Renal pelvis (tissue), 12 donors: ENCODE measurements at places on chromosomes 12 and 14. TPM values are rescaled to one million over a fixed set of nuclear protein-coding genes. Genes with fewer than 3 reads are reported as not detected.

Gene ANKS1B
- polyA plus RNA-seq, result 4.2 TPM

- no peak for DNase-seq
Observed at GRCh38 chr14:102922490-102923200, at the start of gene AMN. TSS of gene AMN (plus strand) at chr14:102922663. CDS start at chr14:102922689, 26 bp downstream.

DNA sequence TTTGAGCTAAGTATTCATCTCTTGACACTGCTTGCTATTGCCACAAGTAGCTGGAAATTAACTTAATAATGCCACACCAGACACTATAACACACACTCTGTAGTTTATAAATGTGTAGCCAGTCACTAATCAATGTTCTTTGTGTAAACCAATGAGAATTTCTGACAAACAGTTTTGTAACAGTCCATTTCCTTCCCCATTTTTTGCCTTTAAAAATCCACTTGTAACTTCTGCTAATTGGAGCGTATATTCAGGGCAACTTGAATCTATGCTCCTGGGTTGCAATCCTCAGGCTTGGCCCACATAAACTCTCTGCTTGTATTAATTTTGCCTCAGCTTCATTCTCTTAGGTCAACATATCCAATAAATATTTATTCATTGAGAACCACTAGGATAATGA, 125.0 kb upstream of the DHRS4 start:
- DNase-seq, result no peak

- no peak for DNase-seq
Observed at GRCh38 chr14:77092676-77093075, 5.4 kb upstream of the CIPC start.

- DNase-seq, result no peak
Observed at GRCh38 chr12:83065562-83065961, 378.9 kb downstream of the TMTC2 start.

Gene CLECL1
- not detected for polyA plus RNA-seq

Gene OR6C76
- not detected for polyA plus RNA-seq

GRCh38 chr12:102953221-102953620, 4.3 kb upstream of the ASCL1 start:
- DNase-seq, result no peak

DNA sequence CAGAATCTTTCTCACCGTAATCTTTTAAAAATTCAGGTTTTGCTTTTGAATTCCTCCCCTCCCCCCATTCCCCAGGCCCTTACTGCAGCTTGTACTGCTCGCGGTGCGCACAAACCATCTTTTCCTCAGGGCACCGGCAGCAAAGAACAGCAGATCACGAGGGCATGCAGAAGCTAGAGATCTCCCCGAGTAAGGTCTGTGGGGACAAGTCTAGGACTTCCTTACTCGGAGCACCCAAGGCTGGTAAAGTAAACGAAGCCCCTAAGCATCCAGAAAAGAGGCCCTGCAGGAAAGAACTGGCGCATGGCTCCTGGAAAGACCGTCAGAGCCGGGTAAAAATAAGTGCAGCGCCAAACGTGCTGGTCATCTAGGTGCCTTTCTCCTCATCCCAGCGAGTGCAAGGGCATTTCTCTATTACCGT, 727 bp downstream of the LDHB start:
- peak; percentile 36 for DNase-seq

- DNase-seq, result peak; percentile 27
Observed at GRCh38 chr14:86057018-86057667, 527.2 kb downstream of the FLRT2 start.

DNA sequence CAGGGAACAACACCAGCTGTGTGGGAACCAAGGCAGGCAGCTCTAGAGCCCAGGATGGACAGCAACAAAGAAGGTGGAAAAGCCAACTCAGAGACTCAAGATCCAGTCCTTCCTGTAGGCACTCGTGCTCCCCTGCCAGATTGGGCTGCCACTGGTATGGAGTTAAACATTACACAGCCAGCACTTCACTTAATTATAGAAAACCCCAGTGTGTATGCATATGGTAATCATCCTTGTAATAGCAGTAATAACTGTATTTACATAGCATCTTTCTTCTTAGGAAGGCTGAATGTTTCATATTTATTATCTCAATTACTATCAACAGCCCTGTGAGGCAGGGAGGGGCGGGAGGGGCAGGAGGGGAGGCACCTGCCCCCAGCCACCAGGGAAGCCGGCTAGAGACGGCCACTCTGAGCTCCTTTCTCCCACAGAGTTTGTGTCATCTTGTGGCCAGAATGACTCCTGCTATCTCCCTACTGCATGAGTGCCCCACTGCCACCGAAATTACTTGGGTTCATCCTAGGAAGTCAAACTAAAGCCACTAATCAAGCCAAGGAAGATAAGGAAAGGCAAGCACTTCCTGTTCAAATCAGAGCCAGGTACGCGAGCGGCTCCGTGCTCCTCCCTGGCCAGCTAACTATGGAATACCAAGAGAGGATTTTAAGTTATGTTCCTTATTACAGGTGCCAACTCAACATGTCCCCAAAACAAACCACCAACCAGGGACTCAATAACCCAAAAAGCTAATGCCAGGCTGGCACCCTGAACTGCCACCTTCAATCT, 15.7 kb upstream of the RAB35 start:
- no peak for DNase-seq

DNA sequence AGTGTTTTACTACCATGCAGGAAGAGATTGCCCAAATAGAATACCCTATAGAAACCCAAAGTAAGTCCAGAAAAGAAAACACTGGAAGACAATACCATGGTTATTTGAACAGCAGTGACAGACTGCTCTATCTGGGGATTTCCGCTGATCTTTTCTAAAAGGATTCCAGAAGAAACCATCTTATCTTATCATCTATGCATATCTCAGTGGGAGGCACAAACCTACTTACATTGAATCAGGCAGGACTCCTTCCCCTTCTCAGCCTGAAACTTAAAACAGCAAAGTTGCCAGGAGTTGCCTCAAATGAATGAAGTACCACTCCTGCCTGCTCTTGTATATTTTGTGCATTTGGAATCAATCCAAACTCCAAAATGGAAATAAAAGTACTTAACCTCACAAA, 56.7 kb upstream of the NR2C1 start:
- DNase-seq, result no peak

GRCh38 chr12:89899651-89900050, 191.0 kb upstream of the ATP2B1 start:
- no peak for DNase-seq

GRCh38 chr12:94961256-94961824, 42.2 kb downstream of the NDUFA12 start:
- DNase-seq, result no peak

Gene POTEM
- polyA plus RNA-seq, result not detected

GRCh38 chr12:650983-651382, 12.3 kb downstream of the NINJ2 start:
- no peak for DNase-seq

DNA sequence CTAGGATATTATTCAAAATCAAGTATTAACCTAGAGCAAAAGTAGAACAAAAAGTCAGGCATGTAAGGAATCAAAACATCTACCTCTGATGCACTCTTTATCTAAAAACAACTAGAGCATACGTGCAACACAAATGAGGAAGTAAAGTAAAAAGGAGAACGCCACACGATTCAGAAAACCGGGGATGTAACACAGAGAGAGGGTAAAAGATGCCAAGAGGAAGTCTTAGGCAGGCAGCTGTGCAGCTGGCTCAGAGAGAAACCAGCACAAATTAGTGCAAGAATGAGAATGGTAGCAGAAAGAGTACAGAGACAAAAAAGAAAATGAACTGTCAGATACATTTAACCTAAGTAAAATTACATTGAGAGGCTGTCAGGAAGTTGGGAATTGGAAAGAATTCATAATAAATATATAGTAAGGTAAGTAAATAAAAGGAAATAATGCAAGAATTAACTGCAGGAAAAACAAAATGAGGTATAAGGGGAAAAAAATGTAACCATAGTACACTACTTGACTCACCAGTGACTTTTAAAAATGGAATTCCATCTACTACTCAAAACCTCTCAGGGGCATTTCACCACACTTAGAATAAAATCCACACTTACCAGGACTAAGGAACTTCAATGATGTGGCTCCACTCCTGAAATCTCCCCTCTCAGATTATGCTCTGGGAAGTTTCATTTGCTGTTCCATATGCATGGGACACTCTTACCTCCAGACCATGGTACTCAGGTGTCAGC, 17.1 kb downstream of the BCAT1 start:
- DNase-seq, result no peak

Gene NUDT14
- polyA plus RNA-seq, result 44.0 TPM

- no peak for DNase-seq
Observed at GRCh38 chr12:63965936-63966605, 121.6 kb downstream of the SRGAP1 start.

Gene FOXA1
- 2.5 TPM for polyA plus RNA-seq

DNA sequence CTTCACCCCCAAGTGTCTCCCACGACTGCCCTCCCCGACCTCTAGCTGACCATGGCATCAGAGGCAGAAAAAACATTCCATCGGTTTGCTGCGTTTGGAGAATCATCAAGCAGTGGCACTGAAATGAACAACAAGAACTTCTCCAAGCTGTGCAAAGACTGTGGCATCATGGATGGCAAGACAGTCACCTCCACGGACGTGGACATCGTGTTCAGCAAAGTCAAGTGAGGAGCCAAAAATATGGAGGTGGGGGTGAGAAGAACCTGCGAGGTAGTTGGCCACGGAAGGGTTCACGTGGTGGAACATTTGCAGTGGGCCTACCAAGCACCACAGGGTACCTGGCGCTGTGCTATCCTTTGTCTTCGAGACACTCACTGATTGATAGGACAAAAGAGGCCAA, 514 bp downstream of the TPPP2 start:
- no peak for DNase-seq

- DNase-seq, result no peak
Observed at GRCh38 chr12:92459850-92460249, 242.9 kb upstream of the PLEKHG7 start.

Gene RNU6-8
- not detected for polyA plus RNA-seq

- no peak for DNase-seq
Observed at GRCh38 chr14:27387463-27387862, 789.6 kb upstream of the NOVA1 start.

Gene LIN7A
- polyA plus RNA-seq, result 19.2 TPM

GRCh38 chr14:106850913-106851825, 1324.8 kb downstream of the TMEM121 start:
- DNase-seq, result no peak

GRCh38 chr14:101234244-101234937, 326.9 kb upstream of the DIO3 start:
- DNase-seq, result no peak

DNA sequence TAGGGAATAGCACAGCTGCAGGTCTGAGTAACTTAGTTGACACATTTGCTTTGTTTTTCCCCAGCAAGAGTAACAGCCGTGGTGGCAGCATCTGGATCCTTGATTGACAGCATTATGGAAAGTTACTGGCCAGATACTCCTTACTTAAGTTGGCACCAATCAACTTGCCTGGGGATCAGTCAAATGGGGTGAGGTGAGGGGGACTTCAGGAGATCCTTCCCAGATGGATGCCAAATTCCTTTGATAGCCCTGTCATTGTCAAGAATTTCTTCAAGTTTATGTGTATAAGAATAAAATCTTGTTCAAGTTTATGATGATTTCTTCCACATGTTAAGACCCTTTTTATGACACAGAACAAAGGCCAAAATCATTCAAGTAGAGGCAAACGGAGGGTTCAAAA, 618.4 kb downstream of the SLC6A15 start:
- DNase-seq, result peak; percentile 19

DNA sequence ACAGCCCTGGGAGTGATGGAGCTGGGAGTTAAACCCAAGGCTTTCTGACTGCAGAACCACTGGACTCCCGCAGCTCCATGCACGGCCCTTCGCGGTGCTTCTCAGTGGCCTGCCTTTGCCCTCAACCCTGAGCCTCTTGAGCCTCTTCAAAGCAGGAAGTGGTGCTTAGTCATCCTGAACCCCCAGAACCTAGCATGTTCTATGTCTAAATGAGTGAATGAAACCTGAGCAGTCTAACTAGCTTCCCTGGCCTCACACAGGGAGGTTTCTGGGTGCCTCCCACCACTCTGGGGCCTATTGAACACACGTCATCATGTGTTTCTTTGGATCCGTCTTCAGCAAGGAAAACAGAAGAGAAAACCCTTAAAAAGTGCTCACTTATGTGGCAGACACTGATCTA, 117.9 kb upstream of the SFSWAP start:
- DNase-seq, result no peak

Gene RAB35
- polyA plus RNA-seq, result 35.0 TPM

DNA sequence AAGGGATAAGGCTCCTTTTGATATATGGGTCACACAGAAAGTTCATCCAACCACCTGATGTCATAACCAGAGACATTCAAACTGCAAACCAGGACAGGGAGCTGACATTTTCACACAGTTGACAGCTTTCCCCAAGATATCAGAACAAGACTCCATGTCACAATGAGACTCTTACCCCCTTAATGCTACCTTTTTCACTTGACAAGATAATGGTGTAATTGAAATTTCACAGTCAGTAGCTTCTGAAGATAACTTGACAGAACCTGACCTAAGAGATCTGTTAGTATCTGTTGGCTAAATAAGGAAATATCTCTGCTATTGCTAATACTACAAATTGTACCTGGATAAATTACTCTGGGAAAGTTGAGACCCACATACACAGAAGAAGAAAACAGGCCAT, 187.3 kb downstream of the C12orf50 start:
- no peak for DNase-seq

Gene KLRD1
- polyA plus RNA-seq, result 0.65 TPM

- DNase-seq, result peak; percentile 69
Observed at GRCh38 chr14:36091096-36091495, 85.4 kb downstream of the PTCSC3 start.

DNA sequence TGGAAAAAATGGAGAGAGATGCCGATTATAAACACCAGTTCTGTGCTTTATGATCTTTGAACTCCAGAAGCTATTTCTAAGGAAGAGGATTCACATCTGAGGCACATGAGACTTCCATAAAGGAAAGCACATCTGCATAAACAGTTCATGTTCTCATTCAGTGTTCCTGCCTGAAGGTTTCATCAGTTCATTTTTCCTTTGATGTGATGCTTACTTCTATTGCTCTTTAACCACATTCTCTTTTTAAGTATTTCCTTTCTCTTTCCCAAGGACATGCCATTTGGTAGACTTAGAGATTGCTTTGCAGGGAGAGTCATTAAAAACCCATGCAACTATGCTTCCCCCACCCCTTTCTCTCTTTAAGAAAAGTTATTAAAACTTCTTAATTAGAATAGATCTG, 387.0 kb upstream of the FLRT2 start:
- DNase-seq, result no peak

GRCh38 chr14:54803396-54803795, 99.2 kb downstream of the GCH1 start:
- DNase-seq, result no peak

Gene NEMP1
- polyA plus RNA-seq, result 22.1 TPM

Gene PTGER2
- 7.8 TPM for polyA plus RNA-seq

Gene NUAK1
- polyA plus RNA-seq, result 9.7 TPM

Gene ANO4
- 1.5 TPM for polyA plus RNA-seq

DNA sequence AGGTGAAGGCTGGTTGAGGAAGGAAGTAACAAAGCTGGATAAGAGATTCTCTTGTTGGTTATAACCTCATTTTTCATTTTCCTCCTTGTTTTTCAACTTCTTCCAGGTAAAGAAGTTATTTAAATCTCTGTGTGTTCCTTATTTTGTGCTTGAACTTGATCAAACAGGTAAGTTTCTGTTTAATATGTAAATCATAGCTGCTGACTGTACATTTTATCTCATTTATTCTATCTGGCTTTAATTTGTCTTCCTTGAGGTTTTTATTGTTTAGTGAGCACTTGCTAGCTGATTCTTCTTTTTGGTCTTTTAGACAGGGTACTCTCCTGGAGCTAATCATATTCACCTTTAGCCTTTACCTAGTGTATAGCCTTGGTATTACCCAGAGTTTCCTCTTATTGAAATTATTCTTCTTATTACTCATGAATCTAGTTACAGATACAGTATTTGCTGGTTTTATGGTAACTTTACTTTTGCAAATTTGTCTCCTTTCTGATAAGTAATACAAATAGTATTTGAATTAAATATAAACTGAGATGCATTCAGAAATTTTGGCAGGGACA, 42.4 kb downstream of the TXNRD1 start:
- no peak for DNase-seq
